SJSA1 (cell line): ENCODE measurements at places on chromosomes 2 and 18. TPM values are rescaled to one million over a fixed set of nuclear protein-coding genes. Genes with fewer than 3 reads are reported as not detected.

The IL36A gene
- total RNA-seq = not detected in 2 replicates

DNA sequence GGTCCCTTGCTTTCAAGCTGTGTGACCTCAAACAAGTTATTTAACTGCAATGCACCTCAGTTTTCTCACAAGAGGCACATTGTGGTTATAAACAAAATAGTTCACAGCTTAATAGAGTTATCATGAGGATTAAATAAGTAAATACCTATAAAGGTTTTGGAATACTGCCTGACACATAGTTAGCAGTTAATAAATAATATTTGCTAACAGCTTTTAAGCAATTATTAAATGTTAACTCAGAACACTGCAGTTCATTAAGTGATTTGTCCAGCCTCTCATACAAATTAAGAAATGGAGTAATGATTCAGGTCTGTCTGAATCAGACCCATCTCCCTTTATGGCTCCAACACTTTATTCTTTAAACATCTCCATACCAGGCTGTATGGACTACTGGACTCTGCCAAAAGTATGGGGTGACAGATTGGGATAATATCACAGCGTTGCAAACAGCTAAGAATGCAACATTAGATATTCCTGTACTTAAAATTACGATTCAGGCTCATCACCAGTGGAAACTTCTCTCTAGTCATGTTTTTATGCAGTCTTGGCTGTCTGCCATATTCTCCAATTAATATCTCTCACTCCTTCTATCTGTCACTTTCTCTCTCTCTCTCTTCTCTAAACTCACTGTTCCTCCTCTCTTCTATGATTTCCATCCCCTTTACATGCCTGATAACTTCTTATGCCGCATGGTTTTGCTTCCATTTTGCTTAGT is 370.6 kb upstream of the UBE2E3 start:
- no peak for DNase-seq

DNA sequence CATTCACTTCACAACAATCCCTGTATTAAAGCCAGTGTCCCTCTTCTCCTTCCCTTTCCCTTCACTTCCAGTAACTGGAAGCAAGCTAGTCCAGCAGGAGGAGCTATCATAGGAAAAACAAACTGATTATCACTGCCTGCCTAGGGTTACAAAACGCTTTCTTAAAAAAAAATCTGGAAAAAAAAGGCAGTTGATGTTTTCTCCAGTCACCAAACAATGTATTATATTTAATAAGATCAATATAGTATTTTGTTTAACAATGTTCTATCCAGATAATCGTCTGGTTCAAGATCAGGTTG is 78.8 kb upstream of the ITGB6 start:
- no peak for DNase-seq

- peak; percentile 45 for DNase-seq
Observed at GRCh38 chr2:40363631-40364030, 88.3 kb downstream of the SLC8A1 start.

GRCh38 chr2:208620487-208620978 is 213.9 kb downstream of the PTH2R start:
- no peak for DNase-seq

The ECEL1 gene
- not detected in 2 replicates for total RNA-seq
